Erythroblast (primary cell): ENCODE measurements at places on chromosomes 2 and 18.

DNA sequence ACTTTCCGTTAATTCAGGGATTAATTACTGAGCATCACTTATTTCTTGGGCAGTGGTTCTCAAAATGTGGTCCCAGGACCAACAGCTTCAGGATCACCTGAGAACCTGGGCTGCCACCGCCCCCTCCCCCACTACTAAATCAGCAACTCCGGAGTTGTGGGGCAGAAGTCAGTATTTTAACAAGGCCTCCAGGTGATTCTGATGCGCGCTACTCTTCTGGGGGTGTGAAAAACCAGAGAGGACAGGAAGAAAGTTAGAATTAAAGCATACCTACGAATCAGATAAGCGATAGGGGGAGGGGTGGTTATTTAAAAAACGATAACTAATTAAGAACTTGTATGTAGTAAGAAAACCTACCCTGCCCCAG is 319 bp downstream of the ZSCAN30 start:
- no peak for DNase-seq

DNA sequence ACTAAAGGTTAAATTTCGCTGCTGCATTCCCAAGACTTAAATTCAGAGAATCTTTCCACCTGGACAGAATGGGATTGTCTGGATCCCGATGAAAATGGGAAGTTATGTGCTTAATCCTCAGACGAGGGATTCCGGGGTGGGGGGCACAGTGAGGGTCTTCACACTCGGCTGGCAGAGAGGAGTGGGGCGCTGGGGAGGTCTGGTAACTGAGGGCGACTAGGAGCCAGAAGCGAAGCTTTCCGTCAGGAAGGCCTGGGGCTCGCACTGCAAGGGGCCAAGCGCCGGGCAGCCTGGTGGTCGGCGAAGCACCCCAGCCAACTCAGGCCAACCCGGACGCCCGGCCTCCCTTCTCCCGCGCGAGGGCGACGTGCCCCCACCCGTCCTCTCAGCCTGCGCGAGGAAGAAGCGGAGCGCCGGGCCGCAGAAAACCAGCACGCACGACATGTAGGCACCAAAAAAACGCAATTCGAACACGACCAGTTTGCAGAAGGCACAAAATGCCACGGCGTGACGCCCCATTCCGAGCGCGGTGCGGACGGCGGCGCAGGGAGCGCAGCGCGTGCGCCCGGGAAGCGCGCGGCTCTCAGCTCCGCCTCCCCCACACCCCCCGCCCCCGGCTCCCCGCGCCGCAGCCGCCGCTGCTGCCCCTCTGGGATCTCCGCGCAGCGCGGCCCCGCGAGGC is 188.1 kb downstream of the ZEB2 start:
- DNase-seq = no peak

GRCh38 chr18:79890674-79891073 is 60.8 kb downstream of the SLC66A2 start:
- DNase-seq = no peak

- no peak for DNase-seq
Observed at GRCh38 chr2:33071591-33071990, 124.8 kb downstream of the LTBP1 start.

DNA sequence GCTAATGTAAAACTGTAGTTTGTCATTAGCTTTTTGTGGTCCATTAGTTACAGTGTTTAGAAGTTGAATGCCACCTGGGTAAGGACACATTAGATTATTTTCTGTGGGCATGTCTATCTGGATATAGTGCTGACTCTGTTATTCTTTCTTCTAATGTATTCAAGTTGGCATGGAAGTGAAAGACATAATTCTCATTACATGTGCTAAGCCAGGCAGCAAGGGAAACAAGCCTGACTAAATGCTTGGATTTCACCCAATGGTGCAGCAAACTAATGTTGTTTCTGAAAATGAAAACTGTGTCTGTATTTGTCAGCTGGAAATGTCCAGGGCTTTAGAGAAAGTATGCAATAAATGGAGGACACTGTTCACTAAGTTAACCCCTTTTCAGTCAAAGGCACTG is 100.7 kb downstream of the NUP35 start:
- DNase-seq = no peak

DNA sequence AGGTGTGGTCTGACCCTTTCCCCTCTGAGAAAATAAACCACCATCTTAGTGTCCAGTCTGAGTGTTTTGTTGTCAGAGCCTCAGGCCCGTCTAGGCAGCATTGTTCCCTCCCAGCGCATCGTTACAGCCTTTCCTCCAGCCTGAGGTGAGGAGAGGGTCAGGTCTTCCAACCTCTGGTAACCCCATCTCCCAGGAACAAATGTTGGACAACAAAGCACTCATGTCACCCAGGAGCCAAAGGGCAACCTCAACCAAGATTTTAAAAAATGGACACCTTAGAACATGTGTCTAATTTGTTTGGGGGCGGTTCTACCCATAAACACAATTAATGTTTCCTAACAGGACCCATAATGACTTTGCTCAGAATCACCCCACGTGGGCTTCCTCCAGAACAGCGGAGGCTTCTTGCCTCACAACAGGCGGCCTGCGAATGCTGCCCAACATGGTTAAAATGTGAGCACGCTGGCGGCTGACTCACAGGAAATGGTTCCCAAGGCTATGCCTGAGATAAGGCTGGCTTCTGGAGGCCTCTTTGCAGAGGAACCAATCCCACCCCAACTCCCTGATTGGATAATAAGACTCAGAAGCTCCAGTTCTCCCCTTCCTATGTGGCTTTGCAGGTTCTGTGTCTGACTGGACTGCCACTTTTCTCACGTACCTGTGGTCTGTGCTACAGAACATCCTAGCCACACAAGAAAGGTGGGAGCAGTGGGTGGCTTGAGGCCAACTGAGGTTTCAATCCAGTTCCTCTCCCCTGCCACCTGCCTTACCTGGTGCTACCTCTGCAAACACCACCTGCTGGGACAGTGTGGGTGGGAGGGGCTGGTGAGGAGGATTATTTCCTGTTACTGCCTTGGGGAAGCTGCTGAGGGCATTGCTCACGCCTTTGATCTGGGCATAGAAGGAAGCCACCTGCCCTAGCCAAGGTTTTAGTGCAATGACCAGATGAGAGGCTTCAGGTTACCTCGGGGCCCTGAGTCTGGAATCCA is 108.8 kb downstream of the B3GNT2 start:
- peak; percentile 81 for DNase-seq
